ENCODE measurements at places on chromosomes 1 and 21.

DNA sequence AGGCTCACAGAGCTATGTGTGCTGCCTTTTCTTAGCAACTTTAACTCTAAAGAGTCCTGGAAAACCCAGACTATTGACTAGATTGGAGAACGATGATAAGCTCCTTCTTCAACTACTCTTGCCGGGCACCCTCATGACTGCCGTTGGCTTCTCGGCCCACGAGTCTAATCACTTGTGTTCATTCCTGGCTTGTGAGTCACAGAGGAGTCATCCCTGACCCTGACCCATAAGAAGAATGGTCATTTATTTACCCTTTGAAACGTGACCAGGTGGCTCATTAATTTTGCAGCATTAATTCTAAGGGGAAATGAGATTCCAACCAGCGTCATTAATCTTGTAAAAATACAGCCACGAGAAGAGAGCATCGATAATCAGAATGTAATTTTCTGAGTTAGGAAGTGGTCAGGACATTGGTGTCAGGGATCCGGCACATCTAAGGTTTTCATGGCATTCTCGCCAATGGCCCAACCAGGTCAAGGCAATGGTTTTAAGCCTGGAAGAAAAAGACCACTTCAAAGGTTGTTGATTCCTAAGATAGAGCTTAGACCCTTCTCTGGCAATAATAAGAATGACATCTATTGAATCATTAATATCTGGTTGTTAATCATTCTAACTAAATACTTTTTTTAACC is 183.6 kb upstream of the RUNX1 start:
- no peak for DNase-seq

GRCh38 chr1:64038119-64038518 is 165.3 kb upstream of the UBE2U start:
- DNase-seq: no peak

DNA sequence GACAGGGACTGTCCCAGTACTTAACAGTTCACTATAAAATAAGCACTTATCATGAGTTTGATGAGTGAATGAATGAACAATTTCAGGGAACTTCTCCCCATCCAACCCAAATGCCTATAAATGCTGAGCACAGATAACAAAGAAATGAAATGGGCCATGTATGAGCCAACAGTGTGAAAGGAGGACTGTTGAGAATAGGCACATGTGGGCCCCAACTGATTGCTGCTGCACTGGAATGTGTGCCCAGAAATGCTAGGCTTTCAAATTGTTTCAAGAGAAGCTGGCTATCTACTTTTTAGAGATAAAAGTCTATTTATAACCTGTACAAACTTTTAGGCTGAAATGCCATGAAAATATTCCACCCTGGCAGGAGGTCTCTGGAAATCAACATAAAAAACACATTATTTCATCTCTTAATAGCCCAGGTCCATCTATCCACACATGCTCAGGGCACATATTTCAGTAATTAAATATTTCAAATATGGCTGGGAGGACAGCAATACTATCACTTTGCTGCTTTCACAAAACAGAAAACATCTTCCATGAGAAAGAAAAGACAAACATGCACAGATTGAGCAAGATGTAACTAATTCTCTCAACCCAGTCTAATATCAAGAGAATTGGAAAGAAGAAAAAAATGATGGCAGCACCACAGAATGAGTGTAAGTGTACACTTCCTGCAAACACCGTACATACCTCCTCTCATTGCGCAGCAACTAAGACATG is 49.8 kb downstream of the COLGALT2 start:
- DNase-seq: no peak

DNA sequence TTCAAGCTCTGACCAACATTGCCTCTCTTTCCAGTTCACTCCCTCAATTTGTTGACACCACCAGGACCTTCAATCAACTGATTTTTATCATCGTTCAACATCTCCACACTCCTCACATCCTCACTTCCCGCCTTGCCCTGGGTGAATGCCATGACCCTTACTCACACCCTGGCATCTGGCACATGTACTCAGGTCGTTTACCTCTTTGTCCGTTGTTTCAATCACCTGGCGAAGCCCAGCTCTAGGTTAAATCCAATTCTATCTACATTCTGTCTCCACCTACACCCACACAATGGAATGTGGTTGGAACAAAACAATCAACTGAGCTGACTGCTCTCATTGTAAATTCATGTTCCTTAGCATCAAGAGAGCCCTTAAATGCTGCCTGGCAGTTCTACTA is 24.2 kb upstream of the TBX15 start:
- DNase-seq: no peak

- no peak for DNase-seq
These were observed 276.3 kb upstream of the GREM2 start for GRCh38 chr1:240888039-240888786.

DNA sequence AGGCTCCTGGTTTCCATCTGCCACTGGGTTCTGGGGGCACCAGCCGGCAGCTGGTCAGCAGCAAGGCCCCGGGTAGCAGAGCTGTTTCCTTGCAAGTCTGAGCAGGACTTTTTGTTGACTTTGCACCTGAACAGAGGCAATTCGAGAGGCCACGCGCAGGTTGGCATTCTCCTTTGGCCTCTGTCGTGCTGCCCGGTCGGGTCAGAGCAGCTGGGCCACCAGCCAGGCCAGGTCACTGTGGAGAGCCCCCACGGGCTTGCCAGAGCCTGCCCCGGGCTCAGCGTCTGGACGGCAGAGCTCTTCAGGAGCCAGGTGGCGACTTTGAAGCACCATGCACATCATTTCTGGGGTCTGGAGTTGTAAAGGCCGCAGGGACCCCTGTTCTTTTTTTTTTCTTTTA is 28.4 kb upstream of the TMEM52 start:
- DNase-seq: no peak

- no peak for DNase-seq
These were observed 3.3 kb downstream of the MAPKAPK2 start for GRCh38 chr1:206687915-206688442.

DNA sequence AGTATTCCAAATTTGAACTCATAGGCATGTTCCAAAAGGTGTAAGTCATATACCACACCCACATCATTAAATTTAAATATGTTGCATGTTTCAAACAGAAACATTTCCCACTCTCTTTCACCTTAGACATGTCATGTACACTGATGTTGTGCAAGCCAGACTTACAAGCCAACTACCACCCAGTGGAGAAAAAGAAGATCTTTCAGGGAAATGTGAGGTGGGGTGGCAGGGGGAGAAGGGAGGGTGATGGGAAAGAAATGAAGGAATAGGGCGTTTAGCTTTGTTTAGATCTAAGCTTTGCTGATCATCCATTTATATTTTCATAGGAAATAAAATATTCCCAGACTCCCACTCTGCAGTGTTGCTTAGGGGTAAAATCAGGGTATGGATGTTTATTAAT is 1.6 kb downstream of the NEGR1 start:
- no peak for DNase-seq

- DNase-seq: peak; percentile 8
These were observed 1.8 kb downstream of the RNF220 start for GRCh38 chr1:44406737-44407429.

GRCh38 chr1:236168716-236169429 is 26.5 kb downstream of the GPR137B start:
- DNase-seq: no peak

- DNase-seq: no peak
These were observed 107.6 kb downstream of the CCDC185 start for GRCh38 chr1:223500560-223501425.

DNA sequence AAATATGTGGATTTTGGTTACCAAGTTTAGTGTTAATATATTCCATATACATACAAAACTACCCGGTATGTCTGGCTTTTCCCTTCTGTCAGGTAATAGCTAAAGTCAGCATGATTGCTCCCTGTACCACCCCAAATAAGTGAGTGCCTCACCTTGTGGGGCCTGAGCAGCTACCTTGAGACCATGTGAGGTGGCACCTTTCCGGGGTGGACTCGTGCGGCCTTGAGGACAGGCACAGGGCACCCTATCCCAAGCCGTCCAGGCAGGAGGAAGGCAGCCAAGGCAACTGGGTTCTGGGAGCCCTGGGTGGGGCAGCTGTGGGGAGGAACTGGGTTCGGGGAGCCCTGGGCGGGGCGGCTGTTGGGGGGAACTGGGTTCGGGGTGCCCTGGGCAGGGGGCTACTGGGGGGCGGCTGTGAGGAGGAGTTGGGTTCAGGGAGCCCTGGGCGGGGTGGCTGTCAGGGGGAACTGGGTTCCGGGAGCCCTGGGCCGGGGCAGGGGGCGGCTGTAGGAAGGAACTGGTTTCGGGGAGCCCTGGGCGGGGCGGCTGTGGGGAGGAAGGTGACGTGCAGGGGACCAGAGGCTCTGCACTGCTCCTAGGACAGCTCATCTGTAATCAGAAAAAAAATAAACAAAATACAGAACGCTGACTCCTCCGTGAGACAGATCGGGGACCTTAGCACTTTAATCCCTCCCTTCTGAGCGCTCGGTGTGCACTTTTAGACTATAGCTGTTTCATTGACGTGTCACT is 63.3 kb downstream of the POFUT2 start:
- DNase-seq: peak; percentile 73

- DNase-seq: no peak
These were observed 75.0 kb downstream of the PTPN14 start for GRCh38 chr1:214476229-214476985.

DNA sequence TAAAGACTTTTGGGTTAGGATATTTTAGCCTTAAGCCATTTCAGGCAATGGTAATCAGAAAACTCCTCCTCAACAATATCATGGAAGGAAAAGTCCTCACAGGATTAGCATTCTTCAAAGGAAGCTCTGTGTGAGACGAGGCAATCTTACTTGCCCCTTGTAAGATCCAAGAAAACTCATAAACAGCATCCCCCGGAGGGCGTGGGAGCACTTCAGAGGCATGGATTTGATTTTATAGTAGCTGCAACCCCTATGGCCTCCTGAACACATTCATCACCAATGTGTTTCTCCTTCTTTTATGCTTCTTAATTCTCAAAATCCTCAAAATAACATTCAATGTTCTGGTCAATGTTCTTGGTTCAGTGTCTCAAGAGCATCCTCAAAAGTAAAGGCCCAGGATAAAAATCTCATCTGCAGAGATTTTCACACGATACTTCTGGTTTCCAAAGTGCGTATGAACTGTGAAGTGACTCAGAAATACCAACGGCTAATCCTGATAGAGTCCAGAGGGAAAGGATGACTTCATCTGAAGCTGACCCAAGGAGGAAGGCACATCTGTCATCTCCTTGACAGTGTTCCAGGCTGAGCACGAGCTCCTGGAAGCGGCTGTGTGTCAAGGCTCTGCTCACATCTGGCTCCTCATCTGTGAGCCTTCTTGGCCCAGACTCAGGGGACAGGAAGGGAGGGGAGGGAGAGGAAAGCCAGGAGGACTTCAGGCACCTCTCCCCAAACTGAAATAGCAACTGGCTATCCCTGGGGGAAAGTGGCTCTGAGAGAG is 49.3 kb upstream of the PSEN2 start:
- DNase-seq: no peak

- no peak for DNase-seq
These were observed 197.9 kb upstream of the COA6 start for GRCh38 chr1:234175363-234175762.

DNA sequence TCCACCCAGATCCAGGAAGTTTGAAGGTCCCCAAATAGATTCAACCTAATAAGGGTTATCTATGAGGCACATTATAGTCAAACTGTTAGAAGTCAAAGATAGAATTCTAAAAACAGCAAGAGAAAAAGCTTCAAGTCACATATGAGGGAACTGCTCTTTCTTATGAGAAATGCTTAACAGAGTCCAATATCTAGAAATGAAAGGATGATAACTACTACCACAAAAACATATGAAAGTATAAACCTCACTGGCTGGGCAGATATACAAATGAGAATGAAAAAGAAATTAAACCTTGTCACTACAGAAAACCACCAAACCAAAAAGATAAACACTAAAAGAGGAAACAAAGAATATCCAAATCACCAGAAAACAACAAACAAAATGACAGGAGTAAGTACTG is 201.8 kb downstream of the KCNH1 start:
- DNase-seq: no peak

- DNase-seq: no peak
These were observed 41.8 kb upstream of the BCL10 start for GRCh38 chr1:85318217-85318616.

- no peak for DNase-seq
These were observed 39.4 kb upstream of the PTGFRN start for GRCh38 chr1:116870300-116870699.

- no peak for DNase-seq
These were observed 7.6 kb downstream of the ADGRB2 start for GRCh38 chr1:31756578-31756977.

DNA sequence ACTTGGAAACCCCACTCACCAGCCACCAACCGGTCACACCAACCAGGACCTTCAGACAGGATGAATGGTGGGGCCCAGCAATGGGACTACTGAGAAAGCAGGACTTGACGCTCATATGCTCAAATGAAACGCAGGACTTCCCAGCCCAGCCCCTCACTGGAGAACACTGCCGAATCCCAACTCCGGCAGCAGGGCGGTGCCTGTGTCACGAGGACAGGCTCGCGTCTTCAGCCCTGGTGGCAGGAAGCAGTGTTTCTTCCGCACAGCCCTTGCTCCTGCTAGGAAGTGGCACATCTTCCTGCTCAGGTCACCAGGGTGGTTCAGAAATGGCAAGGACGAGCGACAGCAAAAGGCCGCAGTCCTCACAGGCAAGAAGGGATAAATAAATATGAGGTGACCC is 38.9 kb downstream of the CD58 start:
- no peak for DNase-seq

- no peak for DNase-seq
These were observed 269.4 kb downstream of the LRRC7 start for GRCh38 chr1:69836971-69837636.

GRCh38 chr1:108747171-108747850 is 837 bp downstream of the STXBP3 start:
- DNase-seq: peak; percentile 13

GRCh38 chr1:179080866-179081686 is 794 bp upstream of the TOR3A start:
- DNase-seq: peak; percentile 25

DNA sequence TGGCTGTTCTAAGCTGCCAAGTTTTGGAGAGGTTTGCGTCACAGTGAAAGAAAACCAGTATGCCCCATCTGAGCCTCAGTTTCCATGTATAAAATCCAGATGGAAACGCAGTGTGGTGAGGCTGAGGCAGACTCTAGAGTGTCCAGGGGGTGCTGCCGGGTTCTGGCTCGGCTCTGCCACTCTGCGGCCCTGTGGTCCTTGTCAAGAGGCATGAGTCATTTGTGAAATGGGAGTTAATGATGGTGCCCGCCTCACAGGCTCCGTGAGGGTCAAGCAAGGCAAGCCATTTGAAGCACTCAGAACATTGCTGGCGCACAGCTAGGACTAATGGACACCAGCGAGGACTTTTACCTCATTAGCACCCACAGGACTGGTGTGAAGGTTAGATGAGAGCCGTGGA is 214.3 kb downstream of the PTPRU start:
- DNase-seq: no peak

- DNase-seq: peak; percentile 18
These were observed 10.9 kb downstream of the ERRFI1 start for GRCh38 chr1:8015036-8015808.

- no peak for DNase-seq
These were observed 38.5 kb upstream of the LAX1 start for GRCh38 chr1:203726417-203726867.

DNA sequence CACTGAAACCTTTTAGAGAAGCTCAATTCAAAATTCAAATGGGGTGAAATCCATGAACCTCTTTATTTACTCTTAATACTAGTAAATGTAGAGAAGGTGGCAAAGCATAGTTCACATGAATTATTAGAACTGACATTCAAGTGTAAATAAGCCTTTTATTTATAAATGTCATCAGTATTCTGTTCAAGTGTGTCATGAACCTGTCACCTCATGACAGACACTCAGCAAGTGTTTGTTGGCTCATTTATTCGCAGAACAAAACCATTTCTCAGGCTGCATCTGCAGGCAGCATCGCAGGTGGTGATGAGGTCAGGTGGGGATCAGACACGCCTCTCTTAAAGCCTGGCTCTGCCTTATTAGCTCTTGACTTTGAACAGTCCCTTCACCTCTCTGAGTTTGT is 116.6 kb downstream of the SETD4 start:
- DNase-seq: no peak

Data from activated CD4-positive, alpha-beta T cell treated with anti-CD3 and anti-CD28 coated beads, Interleukin-2, amount 50 U/mL, for 1 hour (primary cell).